ENCODE measurements at places on chromosomes 7 and 10.

DNA sequence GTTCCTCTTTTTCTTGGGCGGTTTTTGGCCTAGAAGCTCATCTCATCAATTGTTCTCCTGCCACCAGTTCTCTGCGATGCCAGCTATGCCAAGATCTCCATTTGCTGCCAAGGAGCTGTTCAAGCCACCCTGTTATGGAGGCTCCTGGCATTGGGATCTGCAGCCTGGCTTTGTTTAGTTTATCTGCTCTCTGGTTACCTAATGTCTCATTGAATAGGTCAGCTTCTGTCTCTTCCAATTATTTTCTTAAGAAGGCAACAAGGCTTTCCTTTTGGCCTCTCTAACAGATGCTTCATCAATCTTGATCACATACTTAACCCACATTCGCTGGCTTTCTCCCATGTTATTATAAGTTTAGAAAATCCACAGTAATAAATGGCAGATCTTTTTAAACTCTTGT is 20.6 kb upstream of the SDK1 start:
- no peak for DNase-seq

DNA sequence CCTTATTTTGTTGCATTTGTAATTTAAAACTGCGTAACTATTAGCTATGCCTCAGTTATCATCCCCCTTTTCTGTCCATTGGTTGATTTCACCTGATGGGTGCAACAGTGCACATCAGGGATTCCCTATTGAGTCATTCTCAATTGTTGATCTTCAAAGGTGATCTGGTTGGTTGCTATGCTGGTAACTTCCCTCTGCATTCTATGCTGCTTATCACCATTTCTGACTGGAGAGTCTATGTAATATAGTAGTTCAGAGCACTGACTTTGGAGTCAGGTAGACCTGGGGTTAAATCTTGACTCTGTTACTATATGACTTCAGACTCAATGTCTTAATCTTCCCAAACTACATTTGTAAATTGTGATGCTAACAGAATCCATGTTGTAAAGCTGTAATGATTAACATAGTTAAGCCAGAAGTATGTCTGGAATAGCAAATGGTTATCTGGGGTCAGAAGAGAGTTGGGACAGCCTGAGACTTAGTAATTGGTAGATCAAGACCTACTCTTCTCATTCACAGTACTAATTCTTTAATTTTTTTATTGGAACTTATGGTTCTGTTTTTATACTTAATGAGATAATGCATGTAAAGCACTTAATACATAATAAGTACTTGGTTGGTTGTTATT is 38.1 kb downstream of the EXOC6 start:
- peak; percentile 25 for DNase-seq

- peak; percentile 69 for DNase-seq
Measured at GRCh38 chr7:101804967-101805366, 12.5 kb upstream of the CUX1 start.

- no peak for DNase-seq
Measured at GRCh38 chr10:108167766-108168165, 1003.3 kb upstream of the SORCS1 start.

DNA sequence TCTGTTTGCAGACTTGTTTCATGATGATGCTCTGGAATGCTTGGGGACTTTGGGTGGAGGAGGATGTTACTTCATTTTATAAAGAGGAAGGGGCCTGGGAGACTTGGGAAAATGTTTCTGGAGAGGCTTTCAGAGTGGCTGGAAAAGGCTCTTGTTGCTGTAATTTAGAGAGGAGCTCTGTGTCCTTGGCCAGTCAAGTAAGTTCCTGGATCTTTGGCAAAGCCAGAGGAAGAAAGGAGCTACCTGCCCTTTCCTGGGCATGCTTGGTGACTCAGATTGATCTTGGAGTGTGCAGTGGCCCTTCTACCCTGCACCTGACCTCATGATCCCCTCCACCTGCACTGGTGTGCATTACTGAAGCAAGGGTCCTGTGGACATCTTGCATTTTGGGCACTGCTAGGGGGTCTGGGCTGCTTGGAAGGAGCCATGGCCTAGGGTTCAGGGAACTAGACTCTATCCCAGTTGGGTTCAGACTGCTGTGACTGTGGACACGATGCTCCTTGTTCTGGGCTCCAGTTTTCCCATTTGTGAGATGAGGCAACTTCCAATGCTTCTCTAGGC is 56.1 kb downstream of the ADCYAP1R1 start:
- no peak for DNase-seq

- peak; percentile 40 for DNase-seq
Measured at GRCh38 chr10:93124580-93125318, 51.1 kb downstream of the CYP26A1 start.

- DNase-seq: peak; percentile 36
Measured at GRCh38 chr7:93055543-93056107, 62.2 kb downstream of the SAMD9 start.

DNA sequence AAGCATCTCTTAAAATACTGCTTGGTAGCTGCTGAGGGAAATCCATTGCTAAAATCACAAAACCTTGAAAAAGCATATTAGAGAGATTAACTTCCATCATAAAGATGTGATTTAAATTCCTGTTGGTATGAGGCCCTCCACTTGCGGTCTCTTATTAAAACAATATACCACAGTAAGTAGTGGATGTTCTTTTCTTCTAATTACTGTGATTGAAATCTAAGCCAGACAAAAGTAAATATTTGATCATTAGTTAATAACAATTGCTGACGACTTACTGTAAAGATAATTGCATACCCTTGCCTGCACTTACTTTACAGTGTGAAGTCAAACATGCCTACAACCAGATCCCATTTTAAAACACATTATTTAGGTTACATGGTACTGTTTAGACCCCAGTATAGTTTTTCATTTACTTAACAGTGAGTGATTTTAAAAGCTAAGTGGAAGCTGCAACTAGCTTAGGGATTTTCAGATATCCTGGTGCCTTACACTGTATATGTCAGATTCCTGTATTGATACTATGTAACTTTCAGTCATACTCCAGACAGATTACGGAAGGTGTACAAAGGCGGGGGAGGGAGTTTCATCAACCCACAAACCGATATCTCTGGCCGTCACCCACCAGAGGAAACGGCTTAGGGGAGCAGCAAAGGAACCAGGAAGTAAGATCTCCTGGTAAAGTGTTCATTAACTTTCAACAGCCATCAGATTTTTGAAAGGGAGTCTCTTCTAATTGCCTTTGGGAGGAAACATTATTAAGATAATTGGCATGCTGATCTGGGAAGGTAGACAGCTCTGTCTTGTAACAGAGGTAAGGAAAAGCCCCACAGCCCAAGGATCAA is 986 bp downstream of the NRP1 start:
- peak; percentile 45 for DNase-seq
